Purkinje cell (primary cell): ENCODE measurements at places on chromosomes 5 and 9. TPM values are rescaled to one million over a fixed set of nuclear protein-coding genes. Genes with fewer than 3 reads are reported as not detected.

The EPB41L4A gene
- 0.22 and 0.92 TPM in 2 replicates for polyA plus RNA-seq

The SUSD3 gene
- not detected in 2 replicates for polyA plus RNA-seq

The SVEP1 gene
- polyA plus RNA-seq = 0.28 and 0.65 TPM in 2 replicates

The CDC14B gene
- polyA plus RNA-seq = 0.98 and 4.8 TPM in 2 replicates

The TNPO1 gene
- polyA plus RNA-seq = 12.3 and 16.4 TPM in 2 replicates
